HFFc6 (cell line): ENCODE measurements at places on chromosomes 2 and 18. TPM values are rescaled to one million over a fixed set of nuclear protein-coding genes. Genes with fewer than 3 reads are reported as not detected.

GRCh38 chr2:173184031-173185004, 108.7 kb downstream of the MAP3K20 start:
- peak; percentile 98 for DNase-seq

- no peak for DNase-seq
Measured at GRCh38 chr2:1037066-1037465, 86.4 kb downstream of the SNTG2 start.

GRCh38 chr2:39821871-39822270, 42.8 kb upstream of the THUMPD2 start:
- no peak for DNase-seq

TMEM163 gene
- not detected in 3 replicates for total RNA-seq

- DNase-seq = no peak
Measured at GRCh38 chr2:127082974-127083373, 24.0 kb downstream of the BIN1 start.
